ENCODE measurements at places on chromosomes 3 and 15. TPM values are rescaled to one million over a fixed set of nuclear protein-coding genes. Genes with fewer than 3 reads are reported as not detected.
A peak's percentile ranks its signal among the peaks of the same experiment; 100 is the strongest.

The CYP19A1 gene
- 4.8 TPM for total RNA-seq

The MEX3B gene
- 4.3 TPM for total RNA-seq

The DPPA4 gene
- 0.04 TPM for total RNA-seq

The HES1 gene
- 22.5 TPM for total RNA-seq

The CD276 gene
- 62.2 TPM for total RNA-seq

The SLC7A14 gene
- not detected for total RNA-seq

DNA sequence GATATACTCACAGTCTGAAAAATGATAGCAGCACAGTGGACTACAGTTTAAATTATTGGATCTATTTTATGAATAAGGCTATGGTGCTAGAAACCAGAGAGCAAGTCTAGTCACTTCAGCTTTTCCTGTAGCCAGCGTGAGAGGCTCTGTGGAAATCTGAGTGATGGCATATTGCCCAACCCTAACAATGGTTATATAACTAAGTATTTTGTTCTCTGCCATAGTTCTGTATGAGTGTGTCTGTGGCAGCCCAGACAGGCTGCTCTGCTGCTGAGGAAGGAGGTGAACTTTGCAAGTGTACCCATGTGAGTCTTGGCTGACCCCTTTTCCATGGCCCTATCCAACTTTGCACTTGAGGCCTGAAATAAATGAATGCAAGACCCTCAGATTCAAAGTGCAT is 105.7 kb downstream of the LRTM1 start:
- DNase-seq, result peak; percentile 33

GRCh38 chr3:88440701-88441100 is 290.9 kb downstream of the C3orf38 start:
- DNase-seq, result no peak

DNA sequence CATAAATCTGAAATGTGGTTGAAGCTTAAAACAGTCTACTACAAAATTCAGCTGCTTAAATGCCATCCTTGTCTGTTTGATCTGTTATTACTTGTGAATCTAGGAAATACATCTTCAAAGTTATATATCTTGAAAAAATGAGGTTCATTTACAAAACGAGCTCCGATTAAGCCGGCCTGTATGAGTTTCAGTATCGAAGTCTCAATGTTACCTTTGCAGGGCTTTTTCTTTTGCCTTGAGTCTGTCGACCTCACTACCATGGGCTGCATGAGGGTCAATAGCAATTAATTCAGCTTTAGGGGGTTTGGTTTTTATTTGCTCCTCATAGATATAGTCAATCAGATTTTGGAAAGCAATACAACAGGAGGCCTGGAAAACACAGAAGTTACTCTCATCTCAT is 23.2 kb downstream of the ERICH6 start:
- DNase-seq, result no peak

DNA sequence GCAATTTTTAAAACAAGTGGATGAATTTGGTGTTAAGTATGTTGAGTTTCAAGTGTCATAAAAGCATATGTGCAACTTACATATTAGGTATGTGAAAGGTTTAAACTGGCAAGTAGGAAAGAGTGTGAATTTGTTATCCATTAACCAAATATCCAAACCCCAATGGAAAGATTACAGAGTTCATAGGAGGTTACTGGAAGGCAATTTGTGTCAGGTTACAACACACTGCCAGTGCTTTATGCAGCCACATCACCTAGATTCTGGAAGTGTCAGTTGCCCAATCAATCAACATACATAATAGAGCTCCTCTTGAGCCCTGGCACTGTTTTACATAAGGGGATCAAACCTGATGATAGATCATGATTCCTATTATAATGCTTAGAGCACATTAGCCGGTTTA is 261.0 kb downstream of the ROBO1 start:
- no peak for DNase-seq

DNA sequence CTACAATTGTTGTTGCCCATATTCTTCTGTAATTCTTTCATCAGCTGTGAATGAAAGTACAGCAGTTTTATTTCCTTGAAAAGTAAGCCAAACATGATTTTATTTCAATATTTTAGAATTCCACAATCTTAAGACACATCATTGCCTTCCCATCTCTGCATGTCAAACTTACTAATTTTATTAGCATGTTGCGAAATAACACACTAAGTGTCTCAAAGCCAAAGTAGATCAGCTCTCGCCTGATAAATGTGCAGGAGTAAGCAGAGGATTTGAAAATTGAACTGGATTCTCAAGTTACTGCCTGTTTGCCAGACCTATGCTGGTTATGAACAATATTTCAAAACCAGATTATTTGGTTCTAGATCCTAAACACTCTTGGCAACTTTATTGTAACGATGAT is 25.7 kb downstream of the TGFBR2 start:
- DNase-seq, result no peak

GRCh38 chr3:126581569-126581968 is 22.8 kb upstream of the C3orf22 start:
- no peak for DNase-seq

DNA sequence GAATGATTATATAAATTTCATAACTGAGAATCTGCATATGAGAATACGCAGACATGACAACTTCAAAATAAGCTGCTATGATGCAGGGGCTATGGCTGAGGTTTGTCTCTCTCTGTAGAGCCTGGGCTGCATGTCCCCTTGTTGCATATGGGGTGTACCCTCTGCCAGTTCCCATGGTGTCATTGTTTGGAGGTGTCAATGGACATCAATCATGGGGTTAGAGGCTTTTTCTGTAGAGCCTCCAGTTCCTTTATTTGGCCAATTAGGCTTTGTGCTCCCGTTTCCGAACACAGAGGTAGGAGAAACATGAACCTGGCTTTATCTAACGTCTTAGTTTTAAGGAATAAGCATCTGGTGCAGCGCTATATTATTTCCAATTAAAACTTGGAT is 77.3 kb upstream of the RARB start:
- DNase-seq, result no peak

DNA sequence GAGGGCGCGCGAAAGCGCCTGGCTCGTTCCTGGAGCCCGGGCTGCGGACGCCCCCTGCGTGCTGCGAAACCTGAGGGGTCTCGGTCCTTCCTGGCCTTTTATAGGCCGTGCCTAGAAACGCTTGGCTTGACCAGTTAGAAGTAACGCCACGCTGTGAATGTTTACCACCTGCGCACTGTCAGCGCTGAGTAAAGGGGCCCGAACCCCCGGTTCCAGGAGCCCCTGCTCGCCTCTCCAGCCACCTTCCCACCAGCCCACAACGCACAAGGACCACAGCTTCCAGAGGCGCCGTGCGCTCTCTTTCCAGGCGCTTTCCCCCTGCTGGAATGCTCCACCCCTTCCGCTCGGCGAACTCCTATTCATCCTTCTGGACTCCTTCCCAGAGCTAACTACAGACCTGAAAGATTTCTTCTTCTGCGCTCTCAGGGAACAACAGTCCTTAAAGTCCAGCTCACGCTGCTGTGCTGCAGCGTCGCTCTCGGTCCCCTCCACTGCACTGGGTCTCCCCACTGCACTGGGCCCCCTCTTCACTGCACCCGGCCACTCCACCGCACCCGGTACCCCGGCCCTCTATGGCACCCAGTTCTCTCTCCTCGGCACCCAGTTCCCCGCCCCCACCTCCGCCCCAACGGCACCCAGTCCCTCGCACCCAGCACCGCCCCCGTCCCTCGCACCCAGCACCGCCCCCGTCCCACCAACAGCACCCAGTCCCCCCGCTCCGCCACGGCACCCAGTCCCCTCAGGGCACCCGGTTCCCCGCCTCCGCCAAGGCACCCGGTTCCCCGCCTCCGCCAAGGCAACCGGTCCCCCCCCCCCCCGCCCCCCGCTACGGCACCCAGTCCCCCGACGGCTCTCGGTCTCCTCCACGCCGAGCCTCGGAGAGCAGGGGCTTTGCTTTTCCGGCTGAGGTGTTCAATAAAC is 69.8 kb downstream of the SQOR start:
- no peak for DNase-seq

GRCh38 chr3:6035626-6036025 is 825.3 kb upstream of the GRM7 start:
- DNase-seq, result no peak

DNA sequence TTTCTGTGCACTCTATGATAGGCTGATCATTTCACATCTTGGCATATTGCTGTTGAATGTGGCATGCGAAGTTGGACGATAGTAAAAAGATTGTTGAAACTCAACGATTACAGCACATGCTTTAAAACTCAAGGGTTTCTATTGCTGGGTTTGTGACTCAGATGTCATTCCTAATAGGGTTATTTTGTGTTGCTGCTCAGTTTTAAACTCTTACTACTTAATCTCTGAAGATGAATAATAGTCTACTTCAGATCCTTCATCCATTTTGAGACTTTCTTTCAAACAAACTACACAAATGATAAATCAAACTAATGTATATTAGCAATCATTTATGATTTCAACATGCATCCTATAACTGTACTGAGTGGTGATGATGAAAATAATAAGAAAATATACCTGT is 71.3 kb upstream of the MBNL1 start:
- no peak for DNase-seq

DNA sequence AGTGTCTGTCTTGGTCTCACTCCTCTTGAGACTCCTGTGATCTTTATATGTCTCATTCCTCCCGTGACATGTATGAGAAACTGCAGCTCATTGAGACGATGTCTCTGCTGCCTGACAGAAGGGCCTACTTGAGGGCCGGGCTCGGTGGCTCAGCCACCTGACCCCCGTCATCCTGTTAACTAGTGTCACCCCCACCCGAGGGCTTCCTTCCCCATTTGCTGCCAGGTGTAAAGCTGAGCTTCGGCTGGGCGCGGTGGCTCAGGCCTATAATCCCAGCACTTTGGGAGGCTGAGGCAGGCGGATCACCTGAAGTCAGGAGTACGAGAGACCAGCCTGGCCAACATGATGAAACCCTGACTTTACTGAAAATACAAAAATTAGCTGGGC is 12.7 kb downstream of the SEMA4B start:
- DNase-seq, result no peak

DNA sequence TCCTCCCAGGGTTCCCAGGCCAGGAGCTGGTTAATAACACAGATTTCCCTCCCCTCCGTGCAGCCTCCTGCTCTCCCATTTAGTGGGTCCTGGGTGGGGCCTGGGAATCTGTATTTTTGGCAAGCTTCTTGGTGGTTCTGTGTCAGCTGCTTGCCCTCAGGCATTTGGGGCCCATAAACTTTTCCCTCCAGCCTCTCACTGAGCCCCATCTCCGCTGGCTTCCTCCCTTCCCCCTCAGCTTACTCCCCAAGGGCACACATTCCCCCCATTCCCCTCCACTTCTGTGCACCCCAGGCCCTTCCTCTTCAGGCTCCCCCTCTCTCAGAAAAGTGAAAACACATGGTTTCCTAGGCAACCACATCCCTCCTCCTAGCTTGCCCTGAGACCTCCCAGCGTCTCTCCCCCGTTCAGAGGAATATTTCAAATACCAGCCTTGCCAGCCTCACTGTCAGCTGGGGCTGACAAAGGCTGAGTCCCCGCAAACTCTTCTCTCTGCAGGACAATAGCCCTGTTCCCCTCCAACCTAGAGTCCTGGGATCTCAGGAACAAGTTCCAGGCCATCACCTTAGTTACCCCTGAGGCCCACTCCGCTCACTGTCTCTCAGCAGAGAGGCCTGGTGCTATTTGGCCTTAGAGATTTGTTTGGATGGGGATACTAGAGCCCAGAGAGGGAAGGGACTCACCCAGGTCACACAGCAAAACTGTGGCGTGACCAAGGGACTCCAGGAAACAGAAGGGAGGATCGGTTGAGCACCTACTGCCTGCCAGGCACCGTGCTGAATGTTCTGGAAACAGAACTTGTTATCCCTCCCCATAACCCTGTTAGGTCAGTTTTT is 44.6 kb upstream of the SMAD6 start:
- no peak for DNase-seq

DNA sequence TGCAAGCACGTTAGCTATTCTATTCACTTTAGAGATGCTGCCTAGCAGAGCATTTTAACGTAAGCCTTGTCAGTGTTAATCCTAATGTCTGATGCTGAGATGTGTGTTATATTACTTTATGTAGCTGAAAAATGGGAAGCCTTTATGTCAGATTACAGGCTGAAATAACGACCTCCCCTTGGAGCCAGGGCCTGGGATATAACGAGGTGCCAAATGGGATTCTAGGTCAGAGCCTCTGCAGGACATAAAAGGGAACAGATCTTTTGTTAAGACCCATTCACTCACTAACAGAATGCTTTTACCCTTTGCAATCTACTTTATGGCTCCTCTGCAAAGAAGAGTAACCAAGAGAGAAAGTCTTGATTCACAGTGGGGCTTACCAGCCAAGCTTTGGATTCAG is 815.5 kb upstream of the CFAP20DC start:
- no peak for DNase-seq

- DNase-seq, result no peak
These were observed 748.1 kb downstream of the NR2F2 start for GRCh38 chr15:97078591-97078990.

GRCh38 chr3:171347301-171348039 is 112.7 kb downstream of the TNIK start:
- no peak for DNase-seq

DNA sequence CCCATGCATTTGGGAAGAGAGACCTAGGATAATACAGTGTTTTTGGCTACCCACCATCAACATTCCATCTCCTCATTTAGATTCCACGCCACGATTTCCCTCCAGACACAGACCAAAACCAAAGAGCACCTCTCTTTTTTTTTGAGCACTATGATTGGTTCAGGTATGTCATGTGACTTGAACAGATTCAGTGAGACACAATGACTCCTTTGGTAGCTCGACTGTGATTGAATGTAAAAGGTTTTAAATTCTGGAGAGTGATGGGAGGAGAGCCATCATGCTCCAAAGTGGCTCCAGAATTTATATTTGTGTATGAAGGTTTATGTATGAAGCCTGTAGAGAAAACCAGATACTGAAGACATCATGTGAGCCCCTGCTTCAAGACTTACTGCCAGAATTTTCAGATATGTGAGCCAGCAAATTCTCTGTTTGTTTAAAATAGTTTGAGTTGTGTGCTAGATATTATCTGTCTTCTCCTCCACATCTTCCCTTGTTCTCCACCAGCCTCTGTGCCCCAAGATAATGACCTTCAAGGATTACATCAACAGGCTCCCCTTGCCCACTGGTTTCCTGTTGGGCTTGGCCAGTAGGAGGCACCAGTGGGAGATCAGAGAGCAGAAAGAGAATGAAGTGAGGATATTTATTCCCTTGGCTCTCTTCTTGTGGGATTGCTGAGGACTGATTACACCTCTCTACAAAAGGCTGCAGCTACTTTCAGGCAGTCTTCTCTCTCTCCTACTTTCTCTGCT is 12.5 kb downstream of the MYD88 start:
- no peak for DNase-seq

- DNase-seq, result peak; percentile 65
These were observed 10.8 kb downstream of the ZNF774 start for GRCh38 chr15:90362936-90363212.

DNA sequence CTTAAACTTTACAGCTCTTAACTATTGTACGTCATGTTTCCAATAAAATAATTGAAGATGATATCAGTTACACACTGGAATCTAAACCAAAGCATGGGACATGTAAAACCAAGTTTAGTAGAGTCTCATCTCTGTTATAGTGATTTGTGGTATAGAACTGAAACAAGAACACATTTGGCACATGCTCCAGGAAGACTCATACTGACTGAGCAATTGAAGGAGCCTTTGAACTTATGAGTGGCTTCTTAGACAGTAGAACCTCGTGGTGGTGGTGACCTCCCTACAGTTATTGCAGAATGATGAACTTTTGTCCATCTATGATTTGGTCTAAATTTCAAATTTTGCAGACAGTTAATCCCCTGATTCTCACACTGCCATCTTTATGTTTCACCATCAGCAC is 729.7 kb downstream of the ROBO1 start:
- no peak for DNase-seq
